ENCODE measurements at places on chromosomes 11 and 22. TPM values are rescaled to one million over a fixed set of nuclear protein-coding genes. Genes with fewer than 3 reads are reported as not detected.
A peak's percentile ranks its signal among the peaks of the same experiment; 100 is the strongest.

RIC3 gene
- not detected for polyA plus RNA-seq

DNA sequence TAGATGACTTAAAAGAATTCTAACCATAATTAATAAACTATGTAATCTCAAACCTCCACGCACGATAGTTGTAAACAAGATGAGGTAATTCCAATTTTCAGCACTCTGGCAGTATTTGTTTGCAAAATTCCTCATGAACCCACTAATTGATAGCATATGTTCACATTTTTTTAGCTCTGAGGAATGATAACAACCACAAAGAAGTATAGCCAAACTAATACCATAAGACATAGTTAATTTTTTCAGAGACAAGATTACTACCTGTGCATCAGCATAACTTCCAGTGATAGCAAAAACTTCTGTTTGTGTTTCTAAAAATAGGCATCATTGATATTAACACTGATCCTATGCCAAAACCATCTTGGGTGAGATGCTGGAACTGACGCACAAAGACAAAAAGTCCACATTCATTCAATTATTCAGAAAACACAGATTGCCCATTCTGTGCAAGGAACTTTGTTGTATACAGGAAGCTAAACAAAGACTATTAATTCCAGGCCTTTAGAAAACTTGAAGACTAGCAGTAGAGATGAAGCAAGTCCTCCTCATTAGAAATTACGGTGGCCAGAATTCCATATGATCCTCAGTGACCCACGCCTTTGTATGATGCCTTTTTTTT is 57.7 kb downstream of the PDGFD start:
- DNase-seq = peak; percentile 52

DNA sequence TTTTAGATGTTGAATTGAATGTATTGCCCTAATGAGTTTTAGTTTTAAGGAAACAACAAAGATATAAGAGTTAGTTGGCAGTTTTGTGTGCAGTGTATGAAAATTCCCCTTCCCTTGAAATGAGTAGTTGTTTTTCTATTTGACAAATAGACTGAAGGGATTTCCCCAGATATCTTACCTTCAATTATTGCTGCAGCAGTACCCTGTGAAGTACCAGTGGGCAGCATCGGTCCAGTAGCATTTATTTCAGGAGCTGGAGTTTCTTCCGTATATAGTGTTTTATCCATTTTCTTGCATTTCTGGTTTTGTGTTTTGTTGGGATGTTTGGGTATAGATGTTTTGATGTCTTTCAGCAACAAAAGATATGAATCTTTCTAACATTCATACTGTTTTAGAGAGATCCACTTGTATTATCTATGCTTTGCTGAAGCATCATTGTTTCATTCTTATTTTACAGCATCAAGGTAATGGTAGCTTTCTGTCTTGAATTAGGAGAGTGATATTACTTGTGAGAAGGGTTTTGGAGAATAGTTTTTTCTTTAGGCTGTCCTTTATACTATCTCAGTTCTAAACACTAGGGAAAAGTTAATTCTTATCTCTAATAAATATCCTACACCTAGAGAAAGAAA is 7.4 kb downstream of the KMT2A start:
- no peak for DNase-seq

DNA sequence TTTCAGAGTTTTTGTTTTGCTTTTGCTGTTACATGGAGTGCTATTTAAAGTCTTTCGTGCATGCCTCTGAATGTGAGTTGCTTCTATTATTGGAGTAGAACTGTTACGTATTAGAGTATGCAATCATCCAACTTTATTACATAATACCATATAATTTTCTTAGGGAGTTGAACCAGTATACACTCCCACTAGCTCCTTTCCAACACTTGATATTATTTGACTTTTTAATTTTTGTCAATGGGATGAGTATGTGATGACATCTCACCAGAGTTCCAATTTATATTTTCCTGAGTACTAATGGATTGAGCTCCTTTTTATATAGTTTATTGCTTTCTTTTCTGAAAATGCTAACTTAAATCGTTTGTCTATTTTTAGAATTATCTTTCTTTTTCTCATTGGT is 90.9 kb downstream of the GRAMD1B start:
- no peak for DNase-seq

DNA sequence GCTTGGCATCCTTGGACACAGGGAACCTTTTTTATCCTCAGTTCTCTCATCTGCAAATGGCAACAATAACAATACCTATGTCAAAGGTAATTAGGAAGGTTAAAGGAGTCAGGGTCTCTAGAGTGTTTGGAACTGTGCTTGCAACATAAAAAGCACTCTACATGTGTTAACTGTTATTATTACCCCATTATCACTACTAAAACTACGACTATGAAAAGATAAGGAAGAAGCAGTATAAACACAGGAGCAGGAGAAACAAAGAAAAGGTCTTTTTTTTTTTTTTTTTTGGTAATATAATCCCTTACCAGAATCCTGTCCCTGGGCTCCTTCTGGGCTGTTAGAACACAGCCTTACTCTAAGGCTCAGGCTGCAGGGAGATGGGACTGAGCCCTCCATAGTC is 348.2 kb downstream of the CADM1 start:
- DNase-seq = no peak

RAG2 gene
- not detected for polyA plus RNA-seq

DNA sequence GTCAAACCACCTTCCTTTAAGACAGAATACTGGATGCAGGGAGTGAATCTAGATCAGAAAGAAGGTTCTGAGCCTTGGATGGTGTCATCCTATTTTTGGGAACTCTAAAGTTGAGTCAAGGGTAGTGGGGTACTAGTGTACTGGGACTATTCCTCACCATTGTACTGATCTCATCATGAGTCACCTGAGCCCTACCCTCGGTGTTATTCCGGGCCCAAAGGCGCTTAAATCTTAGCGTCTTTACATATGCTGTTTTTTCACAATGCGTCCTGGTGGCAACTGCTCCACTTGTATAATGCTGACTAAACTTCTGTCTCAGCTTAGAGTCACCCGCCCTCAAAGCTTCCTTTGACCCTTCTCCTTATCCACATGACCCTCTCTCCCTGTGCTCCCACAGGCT is 25.3 kb upstream of the PATE1 start:
- no peak for DNase-seq

Data from fibroblast of lung (primary cell).